ENCODE measurements at places on chromosomes 6 and 20.
A peak's percentile ranks its signal among the peaks of the same experiment; 100 is the strongest.

GRCh38 chr6:34490390-34491090 is 24.7 kb downstream of the PACSIN1 start:
- no peak overlapping the region for H3K4me3 ChIP-seq
- H3K27me3 ChIP-seq, result peaks cover 7% of the 10 kb centered on the region
- H3K27ac ChIP-seq, result no peak overlapping the region
- H3K4me1 ChIP-seq, result peaks cover 13% of the 10 kb centered on the region

GRCh38 chr20:59831916-59832270 is 101.5 kb downstream of the SYCP2 start:
- H3K4me3 ChIP-seq, result no peak overlapping the region
- peaks cover 7% of the 10 kb centered on the region for H3K36me3 ChIP-seq
- H3K4me1 ChIP-seq, result peaks cover 8% of the 10 kb centered on the region
- no peak for DNase-seq
- peaks cover 80% of the 10 kb centered on the region for H3K27me3 ChIP-seq

- no peaks in the 10 kb centered on the region for H3K36me3 ChIP-seq
- no peak for DNase-seq
- no peaks in the 10 kb centered on the region for H3K4me1 ChIP-seq
- H3K27me3 ChIP-seq, result no peaks in the 10 kb centered on the region
Observed at GRCh38 chr6:153720732-153721131, 318.3 kb upstream of the OPRM1 start.

GRCh38 chr20:23081263-23081819 is 4.8 kb downstream of the CD93 start:
- DNase-seq, result no peak
- no peaks in the 10 kb centered on the region for H3K36me3 ChIP-seq
- no peak overlapping the region for H3K27ac ChIP-seq
- H3K27me3 ChIP-seq, result peaks cover 5% of the 10 kb centered on the region

DNA sequence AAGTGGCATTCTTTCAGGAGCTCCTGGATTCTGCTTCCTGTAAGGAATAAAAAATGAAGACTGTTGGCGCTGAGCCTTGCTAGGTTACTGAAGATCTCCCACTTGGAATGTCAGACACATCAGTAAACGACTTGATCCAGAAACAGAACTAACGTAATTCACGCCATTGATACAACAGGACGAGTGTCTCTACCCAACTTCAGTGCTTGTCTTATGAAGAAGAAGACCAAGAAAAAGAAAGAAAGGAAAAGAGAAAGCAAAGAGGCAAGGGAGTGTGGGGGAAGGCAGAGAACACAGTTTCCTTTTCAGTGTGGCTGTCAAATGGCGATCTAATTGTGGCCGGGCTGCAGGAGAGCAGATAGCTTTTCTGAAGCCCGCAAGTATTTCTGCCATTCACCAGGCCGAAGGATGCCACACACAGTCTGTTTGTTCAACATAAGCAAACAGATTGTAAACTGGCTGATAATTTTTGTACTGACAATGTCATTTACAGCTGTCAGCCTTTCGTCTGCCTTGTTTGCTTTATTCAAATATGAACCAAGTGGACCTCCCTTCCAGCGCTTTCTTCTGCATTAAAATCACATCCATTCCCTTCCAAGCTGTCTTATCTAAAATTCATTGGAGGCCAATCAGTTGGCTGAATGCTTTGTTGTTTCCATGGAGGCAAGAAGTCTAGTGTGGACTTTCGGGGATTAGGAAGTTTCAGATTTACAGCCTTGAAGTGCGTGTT is 180.6 kb downstream of the FOXA2 start:
- DNase-seq, result no peak
- H3K4me3 ChIP-seq, result no peak overlapping the region
- no peak overlapping the region for H3K27ac ChIP-seq
- H3K36me3 ChIP-seq, result no peaks in the 10 kb centered on the region
- no peaks in the 10 kb centered on the region for H3K27me3 ChIP-seq

GRCh38 chr20:57082357-57082945 is 184.0 kb downstream of the BMP7 start:
- no peak overlapping the region for H3K27ac ChIP-seq
- peaks cover 12% of the 10 kb centered on the region for H3K27me3 ChIP-seq
- H3K36me3 ChIP-seq, result no peaks in the 10 kb centered on the region
- H3K4me1 ChIP-seq, result no peaks in the 10 kb centered on the region
- no peak overlapping the region for H3K4me3 ChIP-seq
- no peak for DNase-seq

DNA sequence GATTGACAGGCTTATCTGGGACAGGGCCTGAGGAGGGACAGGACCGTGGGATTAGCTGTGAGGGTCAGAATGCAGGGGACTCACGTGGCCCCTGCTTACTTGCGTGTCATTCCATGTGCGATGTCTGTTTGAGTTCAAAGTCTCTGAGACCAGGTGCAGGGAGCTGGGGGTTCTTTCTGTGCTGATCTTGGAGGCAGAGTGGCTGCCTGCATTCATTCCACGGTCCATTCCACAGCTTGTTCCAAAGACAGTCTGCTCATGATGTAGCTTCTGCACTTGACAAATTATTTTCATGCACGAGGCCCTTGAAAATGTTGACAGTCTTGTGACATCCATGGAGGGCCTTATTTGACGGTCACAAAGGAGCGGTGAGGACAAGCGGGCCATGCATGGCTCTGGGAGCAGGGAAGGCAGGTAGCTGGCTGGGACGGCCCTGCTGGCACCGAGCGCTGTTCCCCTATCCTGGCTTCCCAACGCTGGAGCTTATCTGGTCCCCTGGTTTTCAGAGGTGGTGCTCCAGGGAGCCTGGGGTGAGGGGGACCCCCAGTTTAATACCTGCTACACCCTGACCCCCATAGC is 156.3 kb upstream of the RNF24 start:
- H3K27me3 ChIP-seq, result no peaks in the 10 kb centered on the region
- no peaks in the 10 kb centered on the region for H3K36me3 ChIP-seq
- H3K4me3 ChIP-seq, result peak overlapping the region; percentile 78
- no peak for DNase-seq
- H3K4me1 ChIP-seq, result peaks cover 13% of the 10 kb centered on the region

GRCh38 chr20:41639630-41640029 is 21.5 kb upstream of the CHD6 start:
- H3K36me3 ChIP-seq, result peaks cover 3% of the 10 kb centered on the region
- H3K27me3 ChIP-seq, result peaks cover 28% of the 10 kb centered on the region
- no peak overlapping the region for H3K4me3 ChIP-seq
- H3K4me1 ChIP-seq, result peaks cover 6% of the 10 kb centered on the region
- DNase-seq, result no peak

DNA sequence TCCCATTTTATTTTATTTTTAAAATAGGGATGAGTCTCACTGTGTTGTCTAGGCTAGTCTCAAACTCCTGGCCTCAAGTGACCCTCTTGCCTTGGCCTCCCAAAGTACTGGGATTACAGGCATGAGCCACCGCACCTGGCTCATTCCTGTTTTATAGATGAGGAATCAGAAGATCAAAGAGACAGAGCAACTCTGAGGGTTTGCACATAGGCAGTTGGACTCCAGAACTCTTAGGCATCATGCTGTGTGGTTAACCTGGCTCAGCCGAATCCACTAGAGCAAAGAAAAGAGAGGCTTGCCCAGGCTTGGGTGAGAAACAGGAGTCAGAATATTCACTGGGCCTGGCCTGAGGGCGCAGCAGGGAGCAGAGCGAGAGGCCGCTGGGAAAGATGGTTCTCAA is 9.4 kb downstream of the MYH7B start:
- H3K27me3 ChIP-seq, result peaks cover 18% of the 10 kb centered on the region
- H3K4me3 ChIP-seq, result no peak overlapping the region
- H3K4me1 ChIP-seq, result peaks cover 4% of the 10 kb centered on the region
- DNase-seq, result no peak
- H3K36me3 ChIP-seq, result no peaks in the 10 kb centered on the region
- H3K27ac ChIP-seq, result no peak overlapping the region

DNA sequence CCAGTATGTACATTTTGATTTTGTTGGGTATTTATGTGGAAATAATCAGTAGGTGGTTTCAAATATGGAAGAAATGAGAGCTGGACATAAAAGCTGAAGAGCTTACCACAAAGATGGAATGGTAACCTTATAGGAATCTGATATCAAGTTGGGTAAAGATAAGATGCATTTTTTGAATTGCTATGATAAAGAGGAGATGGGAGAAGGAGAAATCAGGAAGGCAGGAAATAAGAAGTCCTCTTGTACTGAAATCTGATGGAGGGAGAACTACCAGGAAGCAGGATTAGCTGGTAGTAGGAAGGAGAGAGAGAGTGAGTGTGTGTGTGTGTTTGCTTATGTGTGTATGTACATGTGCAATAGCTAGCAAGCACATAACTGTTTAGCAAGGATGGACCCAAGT is 468.4 kb downstream of the PHF3 start:
- H3K36me3 ChIP-seq, result no peaks in the 10 kb centered on the region
- no peak overlapping the region for H3K4me3 ChIP-seq
- H3K4me1 ChIP-seq, result no peaks in the 10 kb centered on the region
- H3K27me3 ChIP-seq, result no peaks in the 10 kb centered on the region
- H3K27ac ChIP-seq, result no peak overlapping the region

GRCh38 chr6:52595796-52596130 is 18.9 kb upstream of the TRAM2 start:
- no peak for DNase-seq
- H3K4me1 ChIP-seq, result peaks cover 14% of the 10 kb centered on the region
- H3K36me3 ChIP-seq, result no peaks in the 10 kb centered on the region

- no peak for DNase-seq
- peaks cover 16% of the 10 kb centered on the region for H3K27me3 ChIP-seq
- H3K4me3 ChIP-seq, result no peak overlapping the region
- H3K27ac ChIP-seq, result no peak overlapping the region
- H3K4me1 ChIP-seq, result peaks cover 8% of the 10 kb centered on the region
Observed at GRCh38 chr6:133947302-133947900, 5.6 kb upstream of the TBPL1 start.

DNA sequence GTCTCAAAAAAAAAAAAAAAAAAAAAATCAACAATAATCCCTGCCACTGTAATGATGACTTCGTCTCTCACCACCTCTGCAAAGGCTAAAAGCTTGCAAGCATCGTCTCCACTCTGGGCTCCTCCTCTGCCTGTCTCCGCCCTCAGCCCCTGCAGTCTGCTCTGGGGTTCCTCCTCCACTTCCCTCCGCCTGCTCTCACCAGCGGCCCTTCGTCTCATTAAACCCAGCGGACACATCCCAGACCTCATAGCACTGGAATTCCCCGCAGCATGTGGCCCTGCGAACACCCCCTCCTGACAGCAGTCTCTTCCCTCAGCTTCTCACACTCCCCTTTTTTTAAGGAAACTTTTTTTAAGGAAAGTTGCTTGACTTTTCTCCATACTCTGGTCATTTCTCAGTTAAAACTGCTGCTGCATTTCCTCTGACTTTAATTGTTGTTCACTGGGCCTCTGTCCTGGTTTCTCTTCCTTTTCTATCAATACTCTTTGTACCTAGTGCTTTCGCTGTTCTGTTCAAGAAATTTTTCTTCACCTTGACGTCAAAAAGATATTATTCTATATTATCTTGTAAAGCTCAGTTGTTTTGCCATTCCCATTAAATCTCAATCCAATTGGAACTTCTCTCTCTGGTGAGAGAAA is 70.9 kb upstream of the PLEKHG1 start:
- peak overlapping the region; percentile 79 for H3K27ac ChIP-seq
- H3K27me3 ChIP-seq, result peaks cover 44% of the 10 kb centered on the region
- no peaks in the 10 kb centered on the region for H3K36me3 ChIP-seq

DNA sequence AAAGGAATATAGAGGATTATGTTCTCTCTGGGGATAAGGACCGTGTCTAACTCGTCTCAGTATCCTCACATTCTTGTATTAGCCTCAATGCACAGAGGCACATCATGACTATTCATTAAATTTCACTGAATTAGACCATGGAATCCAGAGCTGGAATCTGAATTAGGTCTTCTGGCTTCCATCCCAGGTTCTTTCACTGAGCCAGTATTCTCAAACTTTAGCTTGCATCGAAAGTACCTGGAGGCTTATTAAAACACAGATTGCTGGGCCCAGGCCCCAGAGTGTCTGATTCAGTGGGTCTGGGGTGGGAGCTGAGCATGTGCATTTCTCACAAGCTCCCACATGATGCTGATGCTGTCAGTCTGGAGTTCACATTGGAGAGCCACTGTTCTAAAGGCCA is 142.0 kb downstream of the UST start:
- H3K27me3 ChIP-seq, result no peaks in the 10 kb centered on the region
- peaks cover 4% of the 10 kb centered on the region for H3K36me3 ChIP-seq
- peaks cover 3% of the 10 kb centered on the region for H3K4me1 ChIP-seq
- H3K4me3 ChIP-seq, result no peak overlapping the region
- no peak for DNase-seq

DNA sequence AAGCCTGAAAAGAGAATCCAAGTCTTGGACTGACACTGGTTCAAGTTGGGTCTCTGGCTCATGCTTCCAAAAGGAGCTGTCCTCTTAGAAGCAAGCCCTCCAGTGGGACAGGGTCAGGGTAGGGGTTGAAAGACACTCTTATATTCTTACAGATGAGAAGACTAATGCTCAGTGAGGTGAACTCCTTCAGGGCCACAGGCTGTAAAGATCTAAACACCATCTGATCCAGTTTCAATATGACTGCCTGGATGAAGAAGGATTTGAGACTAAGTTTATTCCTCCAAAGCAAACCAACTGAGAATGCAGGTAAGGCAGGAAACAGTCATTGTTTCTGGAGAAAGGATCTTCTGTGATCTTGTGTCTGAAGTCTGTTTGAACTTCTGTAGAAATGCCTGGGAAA is 99.0 kb upstream of the TAB2 start:
- H3K36me3 ChIP-seq, result no peaks in the 10 kb centered on the region
- H3K27ac ChIP-seq, result peak overlapping the region; percentile 67
- no peak for DNase-seq
- H3K4me3 ChIP-seq, result no peak overlapping the region
- H3K4me1 ChIP-seq, result peaks cover 15% of the 10 kb centered on the region

DNA sequence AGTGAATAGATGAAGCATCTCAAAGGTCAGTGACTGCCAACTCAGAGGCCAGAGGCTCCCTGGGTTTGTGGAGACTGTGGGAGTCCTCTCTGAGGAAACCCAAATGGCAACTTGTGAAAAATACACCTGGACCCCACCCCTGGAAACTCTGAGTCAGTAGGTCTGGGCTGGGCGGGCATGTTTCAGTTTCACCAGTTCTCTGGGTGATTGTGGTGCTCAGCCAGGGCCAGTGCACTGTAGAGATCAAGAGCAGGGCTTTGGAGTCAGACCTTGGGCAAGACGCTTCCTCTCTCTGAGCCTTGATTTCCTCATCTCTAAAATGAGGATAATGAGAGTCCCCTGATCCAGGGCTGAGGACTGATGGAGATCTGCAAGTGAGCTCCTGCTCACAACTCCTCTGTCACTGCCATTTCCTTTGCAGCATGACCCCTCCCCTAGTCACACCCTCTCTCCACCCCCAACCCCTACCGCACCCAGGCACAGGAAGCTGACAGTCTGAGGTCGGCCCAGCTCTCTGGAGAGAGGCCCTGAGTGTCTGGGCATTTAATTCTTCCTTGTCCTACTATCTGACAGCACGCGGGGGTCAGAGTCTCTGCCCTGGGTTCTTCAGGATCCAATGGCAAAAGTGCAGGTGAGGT is 5.1 kb downstream of the DEF6 start:
- peak; percentile 81 for DNase-seq
- no peaks in the 10 kb centered on the region for H3K27me3 ChIP-seq
- peaks cover 15% of the 10 kb centered on the region for H3K36me3 ChIP-seq
- H3K27ac ChIP-seq, result peak overlapping the region; percentile 98

DNA sequence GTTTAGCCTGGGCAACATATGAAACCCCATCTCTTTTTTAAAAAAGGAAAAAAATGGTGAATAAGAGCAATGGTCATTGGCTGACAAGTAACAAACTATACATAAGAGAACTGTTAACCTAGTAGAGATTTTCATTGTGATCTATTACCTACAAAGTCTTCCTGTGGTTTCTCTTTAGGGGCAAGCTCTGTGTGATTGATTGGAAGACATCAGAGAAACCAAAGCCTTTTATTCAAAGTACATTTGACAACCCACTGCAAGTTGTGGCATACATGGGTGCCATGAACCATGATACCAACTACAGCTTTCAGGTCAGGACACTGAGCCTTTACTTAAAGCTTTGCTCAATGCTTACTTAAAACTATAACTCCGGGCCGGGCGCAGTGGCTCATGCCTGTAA is 19.2 kb downstream of the MGME1 start:
- peaks cover 23% of the 10 kb centered on the region for H3K4me1 ChIP-seq
- peak overlapping the region; percentile 45 for H3K27ac ChIP-seq
- peaks cover 5% of the 10 kb centered on the region for H3K36me3 ChIP-seq
- H3K27me3 ChIP-seq, result no peaks in the 10 kb centered on the region
- H3K4me3 ChIP-seq, result no peak overlapping the region
- no peak for DNase-seq
